ENCODE measurements at places on chromosomes 5 and 9.

DNA sequence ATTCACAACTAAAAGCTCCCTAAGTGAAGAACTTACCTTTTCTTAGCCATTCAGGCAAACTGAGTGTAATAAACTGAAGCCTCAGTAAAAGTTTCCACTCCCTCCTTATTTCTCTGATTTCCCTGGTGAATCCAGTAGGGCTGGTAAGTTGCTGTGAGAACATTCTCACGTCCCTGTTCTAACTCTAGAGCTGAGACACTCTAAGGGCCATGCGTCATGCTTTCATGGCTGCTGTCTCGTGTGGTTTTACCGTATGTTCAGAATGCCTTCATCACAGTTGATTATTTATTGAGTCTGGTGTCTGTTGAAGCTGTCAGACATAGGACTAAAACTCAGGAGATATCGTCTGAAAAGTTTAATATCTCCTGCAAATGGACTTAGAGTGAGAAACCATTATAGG is 1.3 kb downstream of the OR2S2 start:
- DNase-seq = no peak

DNA sequence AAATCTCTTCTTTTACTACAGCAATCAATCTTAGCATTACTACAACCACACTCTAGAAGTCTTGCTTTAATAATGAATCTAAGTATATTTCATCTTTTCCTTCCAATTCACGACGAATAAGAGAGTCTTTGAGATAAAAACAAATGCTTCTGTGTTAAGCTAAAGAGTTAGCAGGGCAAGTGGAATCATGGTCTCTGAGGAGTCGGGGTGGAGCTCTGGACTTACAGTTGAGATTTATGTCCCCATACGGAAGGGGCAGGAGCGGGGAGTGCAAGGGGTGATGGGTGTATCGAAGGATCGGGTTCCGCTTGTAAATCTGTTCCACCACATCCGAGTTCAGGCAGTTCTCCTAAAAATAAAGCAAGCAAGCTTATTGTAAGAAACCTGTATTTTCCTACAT is 59.0 kb upstream of the RETREG1 start:
- no peak for DNase-seq

GRCh38 chr5:145743396-145744061 is 91.6 kb downstream of the PRELID2 start:
- no peak for DNase-seq

DNA sequence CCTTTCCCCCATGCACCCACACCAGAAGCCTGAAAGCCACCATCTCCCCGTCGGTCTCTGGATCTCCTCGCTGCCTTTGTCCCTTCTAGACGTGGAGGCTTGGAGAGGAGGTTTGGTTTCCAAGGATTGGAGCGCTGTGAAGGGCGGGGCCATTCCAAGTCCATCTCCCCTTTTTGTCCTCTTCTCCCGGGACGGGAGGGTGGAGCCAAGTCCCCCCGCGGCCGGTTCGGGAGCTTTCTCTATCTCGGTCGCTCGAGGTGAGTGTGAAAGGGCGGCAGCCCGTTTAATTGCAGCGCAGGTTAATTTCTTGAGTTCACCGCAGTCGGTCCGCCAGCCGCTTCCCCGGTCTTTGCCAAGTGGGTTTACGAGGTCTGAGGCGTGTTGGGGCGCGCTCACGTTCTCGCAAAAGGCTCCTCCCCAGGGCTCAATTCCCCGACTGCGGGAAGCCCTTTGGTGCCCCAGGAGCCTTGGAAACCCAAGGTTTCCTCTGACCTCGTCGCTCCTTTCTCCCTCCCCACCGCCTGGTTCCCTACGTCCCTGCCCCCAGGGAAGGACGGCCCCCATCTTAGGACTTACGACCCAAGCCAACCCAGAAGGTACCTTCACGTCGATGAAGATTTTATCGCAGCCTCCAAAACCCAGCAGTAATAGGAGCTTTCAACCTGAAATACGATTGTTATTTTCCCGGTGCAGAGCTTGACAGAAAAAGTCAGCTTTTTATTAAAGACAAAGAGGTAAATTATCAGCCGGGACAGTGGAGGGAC is 2.8 kb upstream of the ZNF462 start:
- DNase-seq = peak; percentile 72

GRCh38 chr5:151584057-151584937 is 6.8 kb downstream of the FAT2 start:
- no peak for DNase-seq

GRCh38 chr5:117812861-117813260 is 1175.5 kb downstream of the DTWD2 start:
- DNase-seq = no peak

DNA sequence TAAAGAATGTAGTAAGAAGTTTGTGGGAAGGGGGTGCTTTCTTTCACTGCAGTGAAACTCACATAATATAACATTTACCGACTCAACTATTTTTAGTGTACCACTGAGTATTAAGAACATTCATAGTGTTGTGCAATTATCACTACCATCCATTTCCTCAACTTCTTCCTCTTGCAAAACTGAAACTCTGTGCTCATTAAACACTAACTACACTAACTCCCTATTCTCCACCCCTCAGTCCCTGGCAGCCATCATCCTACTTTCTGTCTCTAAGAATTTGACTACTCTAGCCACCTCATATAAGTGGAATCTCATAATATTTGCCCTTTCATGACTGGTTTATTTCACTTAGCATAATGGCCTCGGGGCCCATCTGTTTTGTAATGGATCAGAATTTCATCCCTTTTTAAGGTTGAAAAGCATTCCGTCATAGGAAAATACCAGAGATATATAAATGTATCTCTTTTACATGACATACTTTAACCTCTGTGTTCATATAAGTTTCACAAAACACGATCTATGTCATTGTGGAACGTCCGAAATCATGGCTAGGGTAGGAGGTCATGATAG is 56.3 kb upstream of the DIRAS2 start:
- no peak for DNase-seq

DNA sequence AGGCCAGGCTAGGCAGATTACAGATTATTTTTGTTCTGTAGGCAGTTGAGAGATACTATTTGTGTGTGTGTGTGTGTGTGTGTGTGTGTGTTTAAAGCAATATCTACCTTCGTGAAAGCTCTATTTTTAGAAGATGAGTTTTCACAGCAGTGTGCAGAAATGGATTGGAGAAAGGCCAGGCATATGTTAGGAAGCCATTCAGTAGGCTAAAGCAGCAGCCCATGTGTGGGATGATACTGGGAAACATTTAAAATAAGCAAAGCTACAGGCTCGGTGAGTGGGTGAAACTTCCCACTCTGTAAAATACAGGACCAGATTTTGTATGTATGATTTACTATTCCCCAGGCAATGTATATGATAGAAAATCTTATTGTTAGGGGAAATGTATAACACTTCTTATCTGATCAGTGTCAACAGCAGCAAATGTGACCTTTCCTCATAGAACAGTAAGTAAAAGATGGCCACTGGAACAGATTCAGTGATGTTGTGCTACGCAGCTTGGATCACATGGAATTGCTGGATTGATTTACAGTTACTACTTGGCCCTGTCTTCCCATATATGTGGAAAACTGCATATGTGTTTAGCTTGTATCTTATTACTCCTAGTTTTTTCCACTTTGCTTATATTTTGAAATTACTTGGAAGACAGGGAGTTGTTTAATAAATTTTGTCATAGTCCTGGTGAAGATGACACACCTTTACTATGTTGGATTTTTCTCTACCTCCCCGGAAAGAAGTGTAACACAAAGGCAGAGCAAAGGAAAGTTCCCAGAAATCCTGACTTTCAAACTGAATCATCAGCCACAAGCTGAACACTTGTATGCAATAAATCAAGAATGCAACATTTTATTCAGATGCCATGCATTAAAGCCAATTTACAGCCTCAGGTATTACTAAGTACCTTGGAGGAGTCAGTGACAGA is 1077.7 kb upstream of the SEMA6A start:
- DNase-seq = no peak

- no peak for DNase-seq
Observed at GRCh38 chr5:62312036-62312435, 6.0 kb downstream of the KIF2A start.

DNA sequence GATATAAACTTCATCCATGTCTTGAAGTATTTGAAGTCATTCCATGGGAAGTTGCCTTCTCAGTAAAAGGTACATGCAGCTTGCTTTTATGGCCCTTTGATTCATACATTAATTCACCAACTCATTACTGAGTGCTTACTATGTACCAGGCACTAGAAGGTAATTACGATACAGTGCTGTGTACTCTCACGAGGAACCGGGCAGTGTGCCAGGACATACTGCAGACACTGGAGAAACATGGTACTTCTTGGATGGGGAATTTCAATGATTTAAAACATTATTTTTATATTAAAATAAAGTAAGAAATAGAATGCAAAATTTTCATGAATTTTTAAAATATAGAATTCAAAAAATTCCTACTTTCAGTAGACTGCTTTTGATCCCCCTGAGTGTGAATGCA is 71.4 kb upstream of the WDR41 start:
- DNase-seq = no peak

- DNase-seq = no peak
Observed at GRCh38 chr5:115578657-115579056, 23.6 kb downstream of the TICAM2 start.

- DNase-seq = peak; percentile 25
Observed at GRCh38 chr5:61010467-61011454, 65.8 kb downstream of the NDUFAF2 start.

DNA sequence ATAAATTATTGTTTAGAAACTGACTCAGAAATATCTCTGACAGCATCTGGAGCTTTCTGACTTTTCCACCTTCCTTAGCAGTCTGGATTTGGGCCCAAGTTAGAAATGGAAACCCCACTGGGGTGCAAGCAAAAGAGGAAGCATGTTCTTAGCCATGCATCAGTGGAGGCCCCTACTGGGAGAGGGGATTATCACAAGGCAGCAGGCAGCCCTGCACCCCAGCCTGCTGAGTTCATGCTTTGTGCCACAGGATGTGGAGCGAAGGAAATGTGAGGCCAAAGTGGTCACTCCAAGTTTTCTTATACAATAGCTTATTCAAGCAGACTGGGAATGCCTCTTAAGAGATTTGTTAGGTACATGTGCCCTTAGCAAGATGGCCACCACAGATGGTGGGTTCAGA is 146.5 kb upstream of the TLX3 start:
- no peak for DNase-seq

DNA sequence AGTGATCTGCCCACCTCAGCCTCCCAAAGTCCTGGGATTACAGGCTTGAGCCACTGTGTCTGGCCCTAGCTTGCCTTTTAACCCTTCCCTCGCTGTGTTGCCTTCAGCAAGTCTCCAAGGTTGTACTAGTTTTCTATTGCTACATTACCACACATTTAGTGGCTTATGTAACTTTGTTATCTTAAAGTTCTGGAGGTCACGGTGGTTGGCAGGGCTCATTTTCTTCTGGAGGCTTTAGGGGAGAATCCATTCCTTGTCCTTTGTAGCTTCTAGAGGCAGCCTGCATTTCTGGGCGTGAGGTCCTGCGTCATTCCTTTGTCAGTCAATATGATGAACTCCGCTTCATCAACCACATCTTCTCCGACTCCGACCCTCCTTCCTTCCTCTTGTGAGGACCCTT is 2.9 kb upstream of the PRRC2B start:
- DNase-seq = no peak

DNA sequence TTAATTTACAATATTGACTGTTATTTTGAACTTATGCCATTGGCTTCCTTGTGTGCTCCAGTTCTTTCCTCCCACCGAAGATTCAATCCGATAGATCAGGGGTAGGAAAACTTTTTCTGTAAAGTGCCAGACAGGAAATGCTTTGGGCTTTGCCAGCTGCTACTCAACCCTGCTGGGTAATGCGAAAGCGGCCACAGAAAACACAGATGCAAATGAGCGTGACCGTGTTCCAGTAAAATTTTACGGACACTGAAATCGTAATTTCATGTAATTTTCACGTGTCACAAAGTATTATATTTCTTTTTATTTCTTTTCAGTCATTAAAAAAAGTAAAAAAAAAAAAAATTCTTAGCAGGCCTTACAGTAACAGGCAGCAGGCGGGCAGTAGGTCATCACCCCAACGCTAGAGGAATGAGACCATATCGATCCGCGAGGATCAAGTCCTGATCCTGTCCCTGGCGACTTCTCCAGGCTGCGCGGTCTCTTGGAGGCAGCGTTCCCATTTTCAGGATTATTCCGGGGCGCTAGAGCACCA is 599 bp downstream of the NMRK1 start:
- DNase-seq = no peak

DNA sequence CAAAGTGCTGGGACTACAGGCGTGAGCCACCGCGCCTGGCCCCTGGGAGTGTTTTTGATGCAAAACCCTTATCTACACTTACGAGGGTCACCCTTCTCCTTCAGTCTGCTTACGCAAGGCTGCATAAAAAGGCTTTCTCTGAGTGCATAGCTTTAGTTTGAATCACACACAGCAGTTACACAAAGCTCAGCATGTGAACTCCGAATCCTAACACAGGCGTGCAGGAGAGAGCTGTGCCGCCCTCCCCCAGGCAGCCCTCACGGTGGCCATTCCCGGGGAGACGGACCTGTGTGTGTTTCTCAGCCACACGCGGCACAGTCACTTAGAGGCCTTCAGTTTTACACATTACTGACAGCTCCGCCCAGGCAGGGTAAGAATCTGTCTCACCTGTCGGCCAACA is 26.7 kb downstream of the EXD3 start:
- DNase-seq = no peak

GRCh38 chr5:37054391-37054790 is 177.8 kb downstream of the NIPBL start:
- DNase-seq = no peak

GRCh38 chr9:89638893-89639292 is 34.1 kb downstream of the GADD45G start:
- DNase-seq = no peak

GRCh38 chr9:100639854-100640253 is 62.0 kb downstream of the CAVIN4 start:
- no peak for DNase-seq

- no peak for DNase-seq
Observed at GRCh38 chr5:50406877-50407276, 34.2 kb downstream of the EMB start.

DNA sequence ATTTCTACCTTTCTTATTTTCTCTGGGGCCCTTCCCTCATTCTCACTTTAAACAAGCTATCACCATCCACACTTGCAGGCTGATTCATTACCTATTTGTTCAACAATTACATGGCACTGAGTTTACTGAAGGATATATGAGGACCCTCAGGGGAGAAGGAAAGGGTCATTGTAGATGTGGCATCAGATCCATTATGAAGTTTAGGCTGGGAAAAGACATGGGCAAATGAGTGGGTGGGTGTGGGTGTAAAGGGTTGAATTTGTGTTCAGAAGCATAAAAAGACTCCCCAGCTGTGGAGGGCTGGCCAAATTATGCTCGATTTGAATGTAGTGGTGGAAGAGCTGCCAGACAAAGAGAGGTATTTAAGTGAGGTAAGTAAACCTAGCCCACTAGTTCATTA is 55.9 kb upstream of the MTAP start:
- no peak for DNase-seq

GRCh38 chr5:173688703-173689102 is 72.3 kb upstream of the BOD1 start:
- DNase-seq = no peak

Data from psoas muscle (tissue), 8 donors.